ENCODE measurements at places on chromosomes 11 and 22.

DNA sequence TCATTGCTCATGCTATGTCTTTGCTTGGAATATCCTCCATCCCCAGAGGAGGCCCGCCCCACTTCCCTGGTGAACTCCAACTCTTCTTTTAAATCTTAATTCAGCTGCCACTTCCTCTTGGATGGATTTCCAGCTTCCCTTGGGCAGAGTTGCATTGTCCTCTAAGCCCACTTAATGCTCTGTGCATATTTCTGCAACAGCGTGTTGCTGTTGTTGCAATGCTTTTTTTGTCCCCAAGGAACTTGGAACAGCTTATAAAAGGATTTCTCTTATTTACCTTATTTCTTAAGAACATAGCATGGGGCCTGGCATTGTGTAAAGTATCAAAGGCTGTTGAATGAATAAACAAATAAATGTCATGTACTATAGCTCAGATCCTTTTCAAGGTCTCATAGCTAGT, 507.4 kb downstream of the METTL15 start:
- no peak for DNase-seq

DNA sequence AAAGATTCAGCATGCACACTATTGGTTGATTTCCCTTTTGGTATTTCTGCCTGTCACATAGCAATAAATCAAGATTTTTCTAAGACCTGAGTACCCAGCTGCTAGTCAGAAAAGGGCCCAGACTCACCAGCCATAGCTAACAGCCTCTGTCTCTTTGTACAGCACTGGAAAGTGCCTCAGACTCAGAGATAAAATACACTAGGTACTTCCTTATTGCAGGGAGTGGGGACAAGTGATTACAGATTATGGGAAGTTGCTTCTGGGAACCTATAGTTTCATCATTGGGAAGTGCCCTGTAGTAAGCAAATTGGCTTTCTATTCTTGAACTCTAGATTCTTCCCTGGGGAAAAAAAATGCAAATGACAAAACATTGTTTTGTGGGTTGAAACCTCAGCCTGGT, at the start of gene CASP5:
Gene CASP5 (minus strand): TSS at position 166 of the 400 bp plus-strand sequence. CDS start 32 bp downstream, at position 134.
- no peak for DNase-seq

DNA sequence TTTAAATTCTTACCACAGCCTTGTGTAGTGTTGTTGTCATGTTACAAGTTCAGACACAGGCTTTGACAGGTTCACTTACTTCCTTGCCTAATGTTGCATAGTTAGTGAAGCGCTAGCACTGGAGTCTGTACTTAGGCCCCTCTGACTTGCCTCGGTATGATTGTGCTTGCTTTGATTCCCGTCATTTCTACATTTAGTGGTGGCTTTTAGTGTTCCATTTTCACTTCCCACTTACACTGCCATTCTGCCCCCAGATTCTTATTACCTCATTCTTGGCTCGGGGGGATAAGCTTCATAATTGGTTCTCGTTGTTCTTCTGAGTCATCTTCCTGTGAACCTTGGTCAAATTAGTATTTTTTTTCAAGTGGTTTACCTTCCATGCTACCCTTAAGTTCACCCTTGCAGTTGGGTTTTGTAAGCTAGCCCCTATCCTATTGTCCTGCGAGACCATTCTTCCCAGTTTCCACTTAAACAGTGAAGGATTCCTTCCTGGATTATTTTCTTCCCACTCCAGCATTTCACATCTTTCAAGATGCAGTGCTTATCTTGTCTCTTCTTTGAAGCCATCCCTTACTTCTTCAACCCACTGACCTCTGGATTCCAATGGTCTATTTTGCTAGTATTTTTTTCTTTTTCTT, 68.7 kb downstream of the DDX10 start:
- DNase-seq = no peak

DNA sequence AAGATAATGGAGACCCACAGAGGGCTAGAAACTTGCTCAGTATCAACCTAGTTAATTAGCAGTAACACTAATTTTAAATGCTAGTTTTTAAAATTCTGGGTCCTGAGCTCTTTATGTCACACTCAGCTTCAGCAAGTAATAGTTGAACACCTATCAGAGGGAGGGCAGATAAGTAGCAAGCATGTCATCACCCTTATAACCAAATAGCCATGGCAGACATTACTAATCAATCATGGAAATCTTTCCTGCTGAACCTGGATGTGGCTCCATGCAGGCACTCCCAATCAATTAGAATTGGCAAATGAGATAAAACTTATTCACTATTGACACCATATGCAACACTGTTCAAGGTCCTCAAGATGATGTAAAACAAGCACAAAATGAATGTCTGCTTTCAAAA, 111.5 kb upstream of the SEZ6L start:
- no peak for DNase-seq

- no peak for DNase-seq
Measured at GRCh38 chr11:19220903-19221724, 19.3 kb upstream of the CSRP3 start.

DNA sequence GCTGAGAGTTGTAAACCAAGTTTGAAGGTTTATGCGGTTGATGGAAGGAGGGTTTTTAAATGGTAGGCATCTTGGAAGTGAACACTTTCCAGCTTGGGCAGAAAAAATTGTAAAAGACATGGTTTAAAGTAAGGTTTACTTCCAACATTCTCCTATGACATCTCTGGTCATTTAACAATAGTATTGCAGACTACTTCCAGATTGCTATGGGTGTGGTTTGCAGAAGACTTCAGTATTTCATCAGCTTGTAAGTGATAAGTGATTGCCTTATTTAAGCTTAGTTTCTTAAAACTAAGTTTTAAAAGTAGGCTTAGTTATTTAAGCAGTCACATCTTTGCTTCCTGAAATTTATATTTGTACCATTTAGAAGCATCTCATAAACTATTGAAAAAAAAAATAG, 7.2 kb upstream of the STT3A start:
- no peak for DNase-seq

Data from T-helper 1 cell (primary cell).